ENCODE measurements at places on chromosomes 12 and 14.

- DNase-seq = no peak
Observed at GRCh38 chr14:79405512-79405910, 805.8 kb downstream of the DIO2 start.

GRCh38 chr14:93045965-93046704 lies 69.6 kb downstream of the ITPK1 start:
- DNase-seq = no peak

GRCh38 chr12:1502831-1503230 lies 91.5 kb downstream of the FBXL14 start:
- DNase-seq = no peak

- DNase-seq = no peak
Observed at GRCh38 chr12:104181313-104181712, 34.3 kb upstream of the TXNRD1 start.

DNA sequence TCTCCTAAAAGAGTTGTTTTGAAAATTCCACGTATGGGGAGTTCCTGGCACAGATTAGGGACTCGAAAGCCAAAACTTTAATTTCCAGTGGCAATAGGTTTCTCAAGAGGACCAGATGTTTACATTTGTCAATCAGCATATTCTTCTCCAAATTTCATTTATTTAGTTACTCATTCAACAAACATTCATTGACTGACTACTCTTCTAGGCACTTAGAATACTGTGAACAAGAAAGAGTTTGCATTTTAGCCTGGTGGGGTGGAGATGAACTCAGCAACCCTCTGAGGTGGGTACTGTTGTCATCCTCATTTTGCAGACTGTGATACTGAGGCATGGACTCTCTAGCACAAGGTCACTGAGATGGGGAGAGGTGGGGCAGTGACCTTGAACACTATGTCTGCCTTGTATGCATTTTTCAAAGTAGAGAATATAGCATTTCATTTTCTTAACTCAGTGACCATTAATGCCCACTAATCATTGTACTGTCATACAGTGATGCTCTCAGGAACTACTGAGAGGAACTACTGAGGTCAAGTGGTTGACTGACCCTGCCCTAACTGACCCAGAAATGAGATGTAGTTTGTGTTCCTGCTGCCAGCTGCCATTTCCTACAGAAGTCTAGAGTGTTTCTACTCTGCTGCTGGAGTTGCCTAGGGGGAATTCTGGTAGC lies 2.2 kb downstream of the L3HYPDH start:
- DNase-seq = no peak

DNA sequence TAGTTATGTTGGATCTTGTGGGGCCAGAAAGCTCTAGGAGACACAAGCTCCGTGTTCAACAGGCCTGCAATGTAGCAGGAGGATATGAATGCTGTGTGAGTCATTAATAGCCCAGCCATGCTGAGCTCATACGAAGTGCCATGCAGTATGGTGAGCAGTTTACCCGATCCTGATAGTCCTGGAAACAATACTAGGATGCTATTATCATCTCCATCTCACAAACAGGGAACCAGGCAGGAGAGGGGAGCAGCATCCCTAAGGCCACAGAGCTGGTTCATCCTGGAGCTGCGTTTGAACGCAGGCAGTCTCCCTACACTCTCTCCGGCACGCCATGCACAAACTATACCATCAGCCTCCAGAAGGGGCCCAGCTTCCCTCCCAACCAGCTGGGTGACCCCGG lies 20.5 kb downstream of the TTC7B start:
- no peak for DNase-seq

DNA sequence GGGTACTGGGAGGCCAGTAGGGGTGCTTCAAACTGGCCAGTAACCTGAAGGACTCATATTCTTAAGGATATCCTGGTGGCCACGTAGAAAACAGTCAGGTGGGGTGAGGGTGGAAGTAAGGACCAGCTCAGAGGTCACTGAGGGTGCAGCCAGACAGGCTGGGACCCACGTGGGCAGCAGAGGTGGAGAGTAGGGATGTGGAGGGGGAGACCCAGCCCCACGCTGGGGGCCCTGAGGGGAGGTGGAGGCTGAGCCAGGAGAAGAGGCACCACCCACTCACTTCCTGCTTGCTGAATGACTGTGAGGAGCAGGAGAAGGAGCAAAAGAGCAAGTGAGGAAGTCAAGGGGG lies 12.6 kb upstream of the SERPINA3 start:
- DNase-seq = no peak

DNA sequence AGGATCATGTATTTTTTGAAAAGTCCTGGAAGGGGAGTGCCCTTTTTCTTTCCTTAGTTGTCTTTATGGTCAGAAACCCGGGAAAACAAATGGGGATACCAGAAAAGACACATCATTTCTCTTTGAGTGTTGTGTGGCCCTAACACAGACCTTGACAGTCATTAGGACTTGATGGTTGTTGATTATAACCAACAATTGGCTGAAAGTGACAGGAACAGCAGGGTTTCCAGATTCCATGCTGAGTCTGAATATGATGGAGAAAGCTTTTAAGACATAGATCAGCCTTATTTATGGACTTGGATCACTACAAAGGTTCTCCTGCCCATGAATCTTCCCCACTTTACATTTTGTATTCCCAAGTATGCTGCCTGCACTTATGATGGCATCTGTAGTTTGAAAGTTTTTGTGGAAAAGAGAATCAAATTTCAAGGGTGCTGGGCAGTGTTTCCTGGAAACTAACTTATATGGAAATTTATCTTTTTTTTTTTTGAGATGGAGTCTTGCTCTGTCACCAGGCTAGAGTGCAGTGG lies 30.4 kb downstream of the POLR3B start:
- no peak for DNase-seq

DNA sequence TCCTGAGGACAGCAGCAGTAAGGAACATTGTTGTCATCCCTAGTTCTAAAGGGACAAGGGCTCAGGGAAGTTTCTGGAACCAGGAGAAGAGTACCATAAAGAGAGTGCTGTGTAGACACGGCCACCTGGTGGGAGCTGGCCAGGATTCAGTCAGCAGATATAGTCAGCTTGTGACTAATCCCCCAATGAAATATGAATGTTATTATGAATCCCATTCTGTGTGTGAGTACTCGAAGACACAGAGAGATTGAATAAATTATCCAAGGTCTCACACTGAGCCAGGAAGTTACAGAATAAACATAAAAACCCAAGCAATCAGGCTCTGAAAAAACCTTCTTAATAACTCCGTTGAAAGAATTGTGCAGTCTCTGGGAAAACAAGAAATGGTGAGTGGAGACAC lies 1359.5 kb downstream of the AACS start:
- DNase-seq = no peak

GRCh38 chr12:113524495-113524894 lies 52.8 kb upstream of the LHX5 start:
- no peak for DNase-seq

GRCh38 chr12:109961201-109961600 lies 35.0 kb downstream of the GIT2 start:
- DNase-seq = no peak

DNA sequence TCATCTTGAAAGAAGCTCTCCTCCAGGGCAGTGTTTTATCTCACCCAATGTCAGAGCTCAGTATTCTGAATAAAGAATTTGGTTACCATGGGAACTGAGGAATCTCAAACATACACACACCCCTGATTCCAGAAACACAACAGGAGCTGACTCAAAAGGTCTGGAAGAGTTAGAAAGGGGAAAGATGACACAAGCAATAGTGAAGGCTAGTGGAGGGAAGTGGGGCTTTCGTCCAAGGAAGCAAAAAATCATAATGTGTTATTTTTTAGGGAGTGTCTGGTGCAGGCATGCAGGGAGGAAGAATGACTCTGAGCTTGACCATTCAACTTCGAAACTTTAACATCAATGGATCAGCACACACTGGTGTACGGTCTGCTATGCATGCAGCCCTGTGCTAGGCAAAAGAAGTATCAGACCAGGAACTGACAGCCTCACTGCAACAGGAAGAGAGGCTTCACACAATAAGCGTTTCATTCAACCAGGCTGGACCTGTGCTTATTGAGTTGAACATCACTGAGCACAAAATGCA lies 20.3 kb downstream of the HEBP1 start:
- no peak for DNase-seq

DNA sequence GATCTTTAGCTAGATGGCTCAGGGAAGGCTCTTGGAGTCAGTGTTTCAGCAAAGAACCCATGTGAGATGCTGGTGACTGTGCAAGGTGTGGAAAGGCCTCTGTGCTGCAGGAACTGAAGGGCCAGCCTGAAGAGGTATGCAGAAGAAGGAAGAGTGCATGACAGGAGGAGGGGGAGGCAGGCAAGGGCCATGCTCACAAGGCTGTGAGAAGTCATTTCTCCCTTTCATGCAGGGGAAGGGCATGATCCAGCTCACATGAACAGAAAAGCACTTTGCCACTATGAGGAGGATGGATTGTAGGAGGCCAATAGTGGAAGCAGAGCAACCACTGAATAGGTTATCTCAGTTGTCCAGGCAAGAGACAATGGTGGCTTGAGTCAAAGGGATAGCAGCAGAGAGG lies 83.7 kb downstream of the SSPN start:
- no peak for DNase-seq

GRCh38 chr12:3155702-3156370 lies 78.7 kb downstream of the TSPAN9 start:
- no peak for DNase-seq

GRCh38 chr14:33504246-33505099 lies 446.4 kb downstream of the EGLN3 start:
- DNase-seq = no peak

GRCh38 chr14:68124979-68125731 lies 305.6 kb downstream of the RAD51B start:
- no peak for DNase-seq

DNA sequence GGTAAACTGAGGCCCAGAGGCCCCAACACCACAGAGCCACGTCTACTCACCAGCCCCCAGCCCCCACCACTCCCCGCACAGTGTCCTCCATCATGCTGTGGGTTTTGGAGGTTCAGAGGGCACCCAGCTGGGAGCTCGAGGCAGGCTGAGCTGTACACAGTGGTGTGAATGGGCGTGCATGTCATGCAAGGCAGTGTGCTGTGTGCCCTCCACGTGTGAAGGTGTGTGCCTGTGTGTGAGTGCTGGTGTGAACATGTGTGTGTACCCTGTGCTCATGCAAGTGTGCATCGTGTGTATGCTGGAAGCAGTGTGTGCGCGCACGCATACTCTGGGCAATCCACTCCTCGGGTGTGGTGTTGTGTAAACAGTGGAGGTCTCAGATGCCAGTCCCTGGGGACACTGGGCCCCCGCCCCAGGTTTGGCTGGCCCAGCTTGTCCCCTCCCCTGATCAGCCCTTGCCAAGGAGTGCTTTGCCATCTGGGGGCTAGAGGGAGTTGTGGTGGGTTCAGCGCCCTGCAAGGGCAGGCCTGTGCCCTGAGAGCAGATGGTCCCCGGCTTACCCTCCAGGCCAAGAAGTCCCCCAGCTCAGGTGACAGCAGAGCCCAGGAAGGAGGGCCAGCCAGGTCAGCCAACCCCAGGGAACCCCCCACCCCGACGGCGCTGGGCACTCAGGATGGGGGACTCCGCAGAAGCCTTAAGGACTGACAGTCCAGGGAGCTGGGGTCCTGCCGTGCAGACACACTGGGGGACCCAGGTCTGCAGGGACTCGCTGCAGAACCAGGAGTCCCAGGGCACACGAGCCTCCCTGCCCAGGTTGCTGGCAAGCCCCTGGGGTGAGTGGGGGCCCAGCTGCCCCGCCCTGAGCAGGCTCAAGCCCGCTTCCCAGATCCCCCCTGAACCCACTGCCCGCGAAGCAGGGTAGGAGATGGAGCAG lies 23.8 kb upstream of the GPR132 start:
- DNase-seq = no peak

DNA sequence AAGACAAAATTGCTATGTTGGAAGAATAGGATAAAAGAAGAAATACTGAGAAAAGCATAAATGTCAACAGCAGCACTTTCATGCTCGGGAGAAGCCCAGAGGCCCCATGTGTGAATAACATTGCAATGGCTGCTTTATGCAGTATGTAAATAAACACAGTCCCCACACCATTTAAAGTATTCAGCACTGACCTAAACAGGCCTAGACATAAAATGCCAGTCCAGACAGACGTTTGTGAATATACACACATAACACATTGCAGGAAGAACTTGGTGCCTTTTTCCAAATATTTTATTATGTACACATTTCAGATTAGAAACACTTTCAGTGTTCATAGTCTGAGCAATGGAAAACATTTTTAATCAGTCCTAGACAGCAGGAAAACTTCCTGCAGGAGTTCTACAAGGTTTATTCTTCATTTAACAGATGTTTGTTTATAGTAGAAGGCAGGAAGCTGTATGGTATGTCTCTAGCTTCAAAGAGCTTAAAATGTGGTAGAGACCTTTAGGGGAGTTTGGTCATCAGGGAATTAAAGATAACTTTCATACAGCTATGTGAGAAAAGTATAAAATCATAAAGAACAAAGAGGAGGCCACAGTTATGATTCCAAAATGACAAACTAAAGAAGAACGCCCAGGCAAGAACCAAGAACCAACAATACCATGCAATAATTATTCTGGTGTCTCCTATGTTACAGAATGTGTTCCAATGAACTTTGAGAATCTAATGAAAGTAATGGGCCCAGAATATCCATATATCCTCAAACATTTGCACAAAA lies 30.6 kb upstream of the SLC38A2 start:
- no peak for DNase-seq

DNA sequence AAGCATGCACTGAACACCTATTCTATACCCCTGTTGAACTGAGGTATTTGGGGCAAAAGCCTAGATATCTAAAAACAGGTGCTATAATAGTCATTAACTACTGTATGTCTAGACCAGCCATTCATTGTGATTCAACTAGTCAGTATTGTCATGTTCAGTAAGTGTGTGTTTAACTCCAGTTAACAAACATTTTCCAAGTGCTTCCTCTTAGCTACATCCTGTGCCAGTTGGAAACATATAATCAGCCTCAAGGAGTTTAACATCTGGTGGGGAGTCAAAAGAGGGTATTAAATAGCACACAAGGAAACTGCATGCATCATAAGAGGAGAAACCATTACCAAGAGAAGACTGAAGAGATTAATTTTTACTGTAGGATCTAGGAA lies 20.4 kb downstream of the TMTC1 start:
- no peak for DNase-seq

- no peak for DNase-seq
Observed at GRCh38 chr14:44287858-44288257, 219.2 kb downstream of the FSCB start.

DNA sequence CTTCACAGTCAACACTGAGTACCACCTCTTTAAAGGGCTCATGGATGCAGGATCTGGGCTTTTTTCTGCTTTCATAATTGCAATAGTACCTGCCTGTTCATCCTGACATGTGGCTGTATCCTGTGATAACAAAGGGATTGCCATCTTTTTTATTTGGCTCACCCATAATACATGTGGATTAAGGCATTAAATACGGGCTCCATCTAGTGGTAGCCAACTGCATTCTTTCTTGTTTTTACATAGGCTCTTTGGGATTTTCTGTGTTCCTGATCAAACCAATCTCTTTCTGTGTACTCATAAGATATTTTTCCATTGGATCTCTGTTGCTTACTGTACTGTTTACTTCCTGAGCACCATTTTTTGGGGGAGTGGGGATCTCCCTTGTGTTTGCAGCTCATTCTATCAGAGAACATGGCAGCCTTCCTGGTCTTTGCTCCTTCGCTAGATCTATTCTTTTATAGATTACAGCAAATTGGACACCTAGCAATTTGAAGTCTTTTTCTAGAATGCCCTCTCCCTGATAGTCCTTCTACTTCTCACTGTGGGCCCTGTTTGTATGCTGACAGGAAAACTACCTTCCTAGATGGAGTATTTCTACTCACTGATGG lies 723.4 kb upstream of the MDGA2 start:
- no peak for DNase-seq

- DNase-seq = no peak
Observed at GRCh38 chr14:56490379-56490778, 89.2 kb upstream of the TMEM260 start.

- no peak for DNase-seq
Observed at GRCh38 chr12:15931590-15932053, 20.5 kb downstream of the DERA start.

- DNase-seq = no peak
Observed at GRCh38 chr12:10276774-10277173, 30.9 kb upstream of the KLRD1 start.
